Left ventricle myocardium superior (tissue), 1 donor: ENCODE measurements at places on chromosomes 5 and 9. TPM values are rescaled to one million over a fixed set of nuclear protein-coding genes. Genes with fewer than 3 reads are reported as not detected.

Gene LCN12
- 3.6 TPM for total RNA-seq

Gene FRMPD1
- total RNA-seq, result 1.8 TPM

Gene GMCL2
- not detected for total RNA-seq

Gene S1PR3
- total RNA-seq, result 19.8 TPM

Gene SCGB3A2
- total RNA-seq, result not detected
